ENCODE measurements at places on chromosomes 5 and 9.

GRCh38 chr5:163758283-163758711 lies 252.9 kb downstream of the MAT2B start:
- no peak for DNase-seq

- DNase-seq: peak; percentile 59
Measured at GRCh38 chr9:76576344-76576743, 117.4 kb downstream of the GCNT1 start.

DNA sequence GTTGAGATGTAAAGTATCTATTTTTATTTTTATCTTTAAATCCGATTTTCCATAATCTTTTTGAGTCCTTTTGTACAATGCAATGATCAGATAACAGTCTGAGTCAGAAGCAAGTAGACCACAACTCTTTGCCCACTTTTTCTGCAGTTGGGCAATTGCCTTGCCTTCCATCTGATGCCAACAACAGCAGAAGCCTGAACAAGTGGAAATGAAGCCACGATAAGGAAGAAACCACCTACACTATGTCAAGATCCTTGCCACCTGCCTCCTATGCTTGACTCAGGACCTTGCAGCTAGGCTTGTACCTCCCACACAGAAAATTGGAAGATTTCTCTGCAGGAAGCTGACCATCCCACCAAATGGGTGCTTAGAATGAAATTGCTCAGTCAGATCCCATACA lies 78.6 kb downstream of the ANXA1 start:
- no peak for DNase-seq

DNA sequence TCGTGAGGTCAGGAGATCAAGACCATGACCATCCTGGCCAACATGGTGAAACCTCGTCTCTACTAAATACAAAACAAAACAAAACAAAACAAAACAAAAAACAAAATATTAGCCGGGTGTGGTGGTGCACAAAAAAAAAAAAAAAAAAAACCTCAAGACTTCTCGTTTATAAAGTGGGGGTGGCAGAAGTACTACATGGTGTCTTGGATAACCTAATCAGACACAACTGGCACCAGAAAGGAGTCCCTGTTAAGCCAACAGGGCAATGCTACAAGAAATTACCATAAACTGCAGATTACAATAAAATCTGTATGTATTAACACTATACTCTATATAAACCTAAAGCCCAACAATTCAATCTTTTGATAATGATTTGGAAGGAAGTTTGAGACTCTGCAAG lies 50.0 kb downstream of the SERINC5 start:
- no peak for DNase-seq

- no peak for DNase-seq
Measured at GRCh38 chr9:134487066-134487710, 154.4 kb upstream of the COL5A1 start.

DNA sequence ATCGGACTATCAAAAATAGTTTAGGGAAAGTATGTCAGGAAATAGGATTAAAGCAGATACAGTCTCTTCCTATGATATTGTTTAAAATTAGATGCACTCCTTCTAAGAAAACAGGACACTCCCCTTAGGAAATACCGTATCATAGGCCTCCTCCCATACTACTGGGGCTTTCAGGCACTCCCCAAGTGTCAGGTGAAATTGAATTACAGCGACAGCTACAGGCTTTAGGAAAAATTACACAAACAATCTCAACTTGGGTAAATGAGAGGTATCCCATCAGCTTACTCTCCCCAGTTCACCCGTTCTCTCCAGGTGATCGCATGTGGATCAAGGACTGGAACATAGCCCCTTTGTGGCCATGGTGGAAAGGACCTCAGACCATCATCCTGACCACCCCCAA lies 110.4 kb upstream of the EPB41L4A start:
- DNase-seq: no peak

GRCh38 chr5:106481374-106481773 lies 1189.4 kb downstream of the EFNA5 start:
- no peak for DNase-seq

DNA sequence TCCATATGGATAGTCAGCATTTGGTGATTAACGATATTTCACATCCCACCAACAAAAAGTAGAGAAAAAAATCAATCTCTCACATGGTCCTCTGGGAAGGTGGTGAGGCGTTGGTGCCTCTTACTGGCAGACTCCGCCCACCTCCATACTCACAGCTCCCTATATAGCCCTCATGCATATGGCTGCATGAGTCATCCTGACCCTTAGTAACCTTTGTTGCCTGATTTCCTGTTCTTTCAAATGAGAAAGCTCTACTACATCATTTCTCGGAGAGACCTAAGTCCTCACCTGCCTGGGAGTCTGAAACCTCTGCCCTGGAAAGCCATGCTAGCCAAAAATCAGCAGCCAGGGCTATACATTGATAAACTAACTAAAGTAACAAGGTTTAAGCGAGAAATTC lies 33.3 kb upstream of the ABCA1 start:
- DNase-seq: peak; percentile 62

- DNase-seq: no peak
Measured at GRCh38 chr5:17477043-17477442, 21.0 kb upstream of the TAF11L2 start.

DNA sequence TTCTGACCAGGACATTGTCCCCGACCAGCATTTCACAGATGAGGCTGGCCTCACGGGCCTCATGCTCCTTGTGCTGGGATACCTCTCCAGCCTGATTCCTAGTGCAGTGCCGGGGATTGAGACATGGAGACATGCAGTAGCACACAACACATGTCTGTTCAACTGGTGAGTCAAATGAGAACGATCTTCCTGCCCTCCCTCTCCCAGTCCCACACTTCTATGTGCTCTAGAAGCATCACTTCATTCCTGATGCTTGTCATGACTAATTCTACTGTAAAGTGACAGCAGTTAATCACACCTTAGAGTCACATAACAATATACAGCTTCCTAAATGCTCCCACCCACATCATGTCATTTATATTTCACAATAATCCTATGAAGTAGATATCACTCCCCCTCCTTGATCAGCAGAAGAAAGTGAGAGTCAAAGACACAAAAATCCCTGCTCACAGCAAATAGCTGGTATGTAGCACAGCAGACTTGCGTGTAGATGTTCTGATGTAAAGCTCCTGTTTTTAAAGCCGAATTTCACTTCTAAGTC lies 101.8 kb downstream of the CCDC192 start:
- DNase-seq: no peak

DNA sequence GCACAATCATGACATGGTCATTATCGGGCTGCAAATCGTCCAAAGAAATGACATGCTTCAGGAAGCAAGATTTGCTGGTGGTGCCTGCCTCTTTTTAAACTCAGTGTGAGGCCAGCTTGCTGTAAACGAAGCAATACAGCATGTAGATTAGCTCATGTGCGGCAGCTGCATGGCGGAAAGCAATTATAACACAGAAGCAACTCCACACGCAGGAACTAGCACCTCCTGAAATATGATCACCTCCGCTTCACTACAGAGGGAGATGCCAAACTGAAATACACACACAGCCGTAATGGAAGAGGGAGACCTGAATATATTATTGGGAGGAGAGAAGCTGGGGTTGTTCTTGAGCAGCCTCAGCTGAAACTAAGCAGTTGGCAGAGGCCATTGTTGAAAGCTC lies 312.5 kb downstream of the PSAT1 start:
- no peak for DNase-seq

GRCh38 chr9:130607640-130608420 lies 28.5 kb downstream of the FUBP3 start:
- no peak for DNase-seq

DNA sequence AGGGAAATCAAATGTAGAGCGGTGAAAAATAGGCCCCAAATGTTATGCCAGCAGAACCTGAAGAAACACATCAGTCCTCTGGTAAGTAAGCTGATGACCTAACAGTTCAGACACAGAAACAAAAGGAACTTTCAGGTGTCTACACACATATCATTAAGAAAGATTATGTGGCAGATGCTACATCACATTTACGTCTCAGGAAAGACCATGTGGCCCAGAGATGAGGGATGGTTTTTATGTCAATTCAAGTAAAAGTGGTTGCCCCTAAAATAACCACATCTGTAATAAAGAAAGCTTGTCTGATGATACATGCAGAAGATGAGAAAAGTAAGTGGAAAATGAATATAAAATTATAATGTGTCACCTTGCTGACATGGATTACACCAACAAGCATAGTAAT lies 31.4 kb downstream of the GNAQ start:
- no peak for DNase-seq

DNA sequence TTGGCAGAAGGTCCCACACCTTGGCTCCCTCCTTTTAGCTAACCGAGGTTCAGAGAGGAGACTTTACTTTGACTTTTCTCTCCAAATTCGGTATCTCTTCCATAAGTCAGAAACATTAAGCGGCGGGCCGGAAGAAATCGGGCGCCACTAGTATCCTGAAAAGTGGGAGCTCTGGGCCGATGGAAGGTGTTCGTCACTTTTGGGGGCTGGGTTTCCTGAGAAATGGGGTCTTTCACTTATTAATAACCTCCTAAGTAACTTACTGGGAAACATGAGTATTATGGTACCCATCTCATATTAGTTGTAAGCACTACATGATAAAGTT lies 716 bp downstream of the STX17 start:
- DNase-seq: no peak

- DNase-seq: no peak
Measured at GRCh38 chr9:137293094-137293481, 9.0 kb downstream of the NRARP start.

GRCh38 chr5:42884326-42884725 lies 72.6 kb upstream of the SELENOP start:
- DNase-seq: no peak

- no peak for DNase-seq
Measured at GRCh38 chr5:168375214-168375613, 83.8 kb downstream of the WWC1 start.

- no peak for DNase-seq
Measured at GRCh38 chr9:37480759-37481158, 5.0 kb upstream of the POLR1E start.

DNA sequence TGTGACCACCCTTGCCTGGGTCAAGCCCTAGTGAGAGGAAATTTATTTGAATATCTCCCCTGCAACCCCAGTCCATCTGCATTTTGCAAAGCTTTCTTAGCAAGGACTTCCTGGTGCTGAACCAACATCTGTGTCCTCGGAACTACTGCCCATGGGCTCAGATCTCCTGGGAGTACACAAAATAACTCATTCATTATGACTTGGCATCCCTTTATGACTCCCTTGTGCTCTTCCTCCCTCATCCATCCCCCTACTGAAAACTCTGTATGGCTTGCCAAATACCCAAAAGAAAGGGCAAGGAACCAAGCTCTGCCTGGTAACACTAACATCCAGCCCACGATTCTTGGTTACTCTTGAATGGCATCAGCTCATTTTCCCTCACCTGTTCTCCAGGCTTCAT lies 368.5 kb downstream of the NTRK2 start:
- no peak for DNase-seq

GRCh38 chr5:2259494-2260107 lies 376.9 kb upstream of the IRX4 start:
- DNase-seq: no peak

GRCh38 chr5:126300293-126300692 lies 122.9 kb upstream of the GRAMD2B start:
- DNase-seq: no peak

DNA sequence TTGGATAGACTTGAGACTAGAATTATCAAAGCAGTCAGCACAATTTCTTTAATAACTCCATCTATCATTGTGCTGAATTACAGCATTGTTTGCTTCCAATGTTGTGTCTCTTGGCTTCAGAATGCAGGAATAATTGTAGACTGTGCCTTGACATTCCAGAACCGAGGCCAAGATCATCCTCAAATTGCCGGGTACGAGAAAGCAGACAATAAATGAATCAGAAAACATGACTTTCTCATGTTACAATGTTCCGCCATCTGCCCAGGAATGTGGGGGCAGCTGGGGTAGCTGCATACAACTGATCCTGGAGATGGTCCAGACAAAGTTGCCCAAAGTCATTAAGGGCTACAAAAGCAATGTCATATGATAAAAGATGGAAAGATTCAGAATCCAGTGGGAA lies 206.2 kb upstream of the SGCD start:
- no peak for DNase-seq

DNA sequence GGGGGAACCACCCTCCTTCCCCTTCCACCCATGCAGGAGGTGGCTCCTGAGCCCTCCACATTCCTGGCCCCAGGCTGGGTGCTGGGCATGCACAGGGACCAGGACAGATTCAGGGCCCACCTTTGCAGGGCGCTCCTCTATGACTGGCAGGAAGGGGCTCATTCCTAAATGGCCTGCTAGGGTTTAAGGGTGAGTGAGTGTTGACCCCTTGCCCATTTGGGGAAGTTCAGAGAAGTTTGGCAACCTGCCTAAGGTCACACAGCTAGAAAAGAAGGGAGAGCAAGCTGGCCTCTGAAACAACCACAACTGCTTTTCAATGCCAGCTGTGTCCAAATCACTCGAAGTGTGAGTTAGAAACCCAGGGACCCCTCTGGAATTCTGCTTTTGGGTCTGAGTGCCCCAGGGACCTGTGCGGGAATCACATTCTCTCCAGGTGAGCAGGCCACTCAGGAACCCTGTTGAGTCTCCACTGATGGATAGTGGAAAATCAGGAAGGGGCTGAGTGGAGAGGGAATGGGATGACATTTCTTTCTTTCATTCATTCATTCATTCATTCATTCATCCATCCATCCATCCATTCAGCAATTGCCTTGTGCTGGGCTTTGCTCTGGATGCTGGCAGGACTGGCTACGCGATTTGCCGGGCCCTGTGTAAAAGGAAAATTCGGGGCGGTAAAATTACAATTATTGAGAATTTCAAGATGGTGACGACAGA lies 191.9 kb downstream of the C9orf50 start:
- no peak for DNase-seq

DNA sequence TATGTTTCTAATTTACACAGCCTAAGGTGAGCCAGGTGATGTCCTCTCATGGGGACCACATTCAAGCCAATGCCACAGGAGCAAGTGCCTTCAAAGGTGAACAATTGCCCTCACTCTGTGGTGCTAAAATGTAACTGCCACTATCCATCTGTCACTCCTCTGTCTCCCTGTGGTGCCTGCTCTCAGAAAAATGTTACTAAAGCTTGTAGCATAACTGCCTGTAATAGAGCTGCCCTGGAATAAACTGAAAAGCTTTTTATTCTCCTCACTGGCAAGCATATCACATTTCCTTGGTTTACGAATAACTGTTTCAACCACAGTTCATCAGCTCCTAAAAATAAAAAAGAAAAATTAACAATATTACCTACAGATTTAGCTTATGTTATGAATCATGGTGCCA lies 142.4 kb downstream of the ST8SIA4 start:
- no peak for DNase-seq

GRCh38 chr5:10699987-10700386 lies 61.0 kb downstream of the DAP start:
- no peak for DNase-seq

GRCh38 chr5:37833990-37834389 lies 5.9 kb downstream of the GDNF start:
- DNase-seq: no peak

- no peak for DNase-seq
Measured at GRCh38 chr5:103232393-103232999, 26.1 kb upstream of the MACIR start.

GRCh38 chr9:123795336-123795735 lies 134.6 kb downstream of the DENND1A start:
- no peak for DNase-seq

GRCh38 chr5:116478491-116478890 lies 96.1 kb downstream of the SEMA6A start:
- DNase-seq: no peak
